ENCODE measurements at places on chromosomes 2 and 18.

- DNase-seq = no peak
Measured at GRCh38 chr2:2828774-2829368, 497.8 kb upstream of the MYT1L start.

GRCh38 chr2:236472720-236473495 is 96.7 kb upstream of the ACKR3 start:
- DNase-seq = no peak

- peak; percentile 53 for DNase-seq
Measured at GRCh38 chr2:199457147-199458008, at the start of gene SATB2. Gene SATB2 (minus strand): TSS chr2:199457939. CDS start chr2:199456037, 1,902 bp downstream.

- DNase-seq = no peak
Measured at GRCh38 chr18:48002933-48003365, 72.5 kb upstream of the SMAD2 start.

DNA sequence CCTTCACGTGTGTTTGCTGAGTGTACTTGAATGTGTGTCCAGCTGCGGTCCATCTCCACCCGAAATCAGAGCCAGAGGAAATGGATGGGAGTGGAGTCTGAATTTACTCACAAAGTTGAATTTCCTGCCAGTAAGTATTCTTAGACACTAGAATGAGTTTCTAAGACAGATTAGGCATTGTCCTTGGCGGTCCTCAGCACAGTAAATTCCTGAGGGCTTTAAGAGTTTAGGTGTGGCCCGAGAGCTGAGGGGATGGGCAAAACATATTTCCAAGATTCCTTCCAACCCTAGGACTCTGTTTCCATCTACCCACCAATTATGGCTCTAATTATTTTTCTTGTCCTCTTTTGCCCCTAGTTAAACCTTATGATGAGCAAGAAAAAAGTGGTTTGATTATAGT is 90.3 kb upstream of the PHLPP1 start:
- no peak for DNase-seq

DNA sequence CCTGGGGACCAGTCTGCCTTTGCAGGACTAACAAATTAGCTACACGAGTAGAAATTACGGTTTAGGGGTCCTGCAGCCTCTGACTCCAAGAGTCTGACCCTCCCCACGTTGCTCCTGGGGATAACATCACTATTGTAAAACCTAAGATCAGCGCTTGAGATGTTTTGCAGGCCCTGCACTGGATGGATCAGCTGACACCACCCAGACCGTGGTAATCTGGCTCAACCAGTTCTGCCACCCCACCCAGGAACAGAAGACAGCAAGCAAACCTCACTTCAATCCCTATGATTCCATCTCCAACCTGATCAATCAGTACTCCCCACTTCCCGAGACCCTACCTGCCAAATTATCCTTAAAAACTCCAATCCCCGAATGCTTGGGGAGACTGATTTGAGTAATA is 31.7 kb downstream of the NGEF start:
- DNase-seq = no peak

DNA sequence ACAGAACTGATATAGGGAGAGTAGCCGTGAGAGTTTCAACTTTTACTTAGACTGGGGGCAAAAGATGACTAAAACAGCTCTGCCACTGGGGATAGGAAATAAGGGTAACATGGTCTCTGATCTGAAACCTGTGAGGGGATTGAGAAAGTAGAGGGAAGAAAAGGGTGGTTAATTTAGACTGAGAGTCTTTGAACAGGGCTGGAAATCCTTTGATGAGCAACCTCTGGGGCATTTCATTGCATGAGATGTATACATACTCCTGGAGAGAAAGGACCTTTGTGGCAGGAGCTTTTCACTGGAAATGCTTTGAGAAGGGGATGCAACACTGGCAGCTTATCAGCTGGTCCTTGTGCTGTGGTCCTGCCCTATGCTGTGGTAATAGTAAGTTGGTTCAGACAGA is 9.4 kb downstream of the GALNT1 start:
- DNase-seq = no peak

- DNase-seq = no peak
Measured at GRCh38 chr2:210616074-210616473, 59.7 kb downstream of the CPS1 start.

- peak; percentile 53 for DNase-seq
Measured at GRCh38 chr2:233329489-233330135, 22.0 kb downstream of the SAG start.

DNA sequence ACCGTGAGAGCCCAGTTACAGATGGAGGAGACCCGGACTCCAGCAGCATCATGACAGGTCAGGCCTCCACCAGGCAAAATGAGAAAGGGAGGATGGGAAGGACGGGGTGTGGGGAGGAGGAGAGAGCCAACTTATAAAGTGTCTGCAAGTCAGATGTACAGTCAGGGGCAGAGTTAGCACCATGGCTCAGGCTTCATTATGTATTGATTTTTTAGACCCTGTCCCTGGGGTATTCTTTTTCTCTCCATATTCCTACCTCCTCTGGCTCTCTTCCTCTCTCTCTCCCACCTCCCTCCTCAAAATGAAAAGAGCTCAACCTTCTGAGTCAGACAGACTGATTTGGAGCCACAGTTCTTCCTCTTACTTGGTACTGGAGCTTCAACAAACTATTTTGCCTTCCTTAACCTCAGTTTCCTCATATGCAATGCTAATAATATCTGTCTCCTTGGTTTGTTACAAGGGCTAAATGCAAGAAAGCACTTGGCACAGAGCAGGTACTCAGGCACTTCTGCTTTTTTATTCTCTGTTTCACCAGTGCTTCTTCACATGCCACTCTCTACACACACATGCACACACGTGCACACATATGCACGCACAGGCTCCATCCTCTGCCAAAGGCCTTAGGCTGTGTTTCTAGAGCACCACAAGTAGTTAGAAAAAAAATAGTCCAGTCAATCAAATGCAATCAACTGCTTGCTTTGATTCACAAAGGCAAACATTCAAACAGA is 92.3 kb upstream of the PKDCC start:
- DNase-seq = no peak

DNA sequence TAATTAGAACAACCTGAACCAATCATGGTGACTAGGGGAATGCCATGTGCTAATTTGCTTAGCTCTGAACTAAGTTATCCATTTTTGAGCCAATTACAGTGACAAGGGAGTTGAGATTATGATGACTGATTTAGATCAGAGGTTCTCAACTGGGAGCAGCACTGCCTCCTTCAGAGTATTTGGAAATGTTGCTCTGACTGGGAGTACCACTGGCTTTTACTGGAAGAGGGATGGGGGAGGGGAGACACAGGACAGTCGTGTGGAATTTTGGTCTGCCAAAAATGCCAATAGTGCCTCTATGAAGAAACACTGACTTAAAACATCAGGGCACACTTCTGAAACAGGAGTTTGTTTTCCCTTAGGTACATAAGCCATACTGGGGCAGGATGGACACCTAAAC is 48.1 kb upstream of the VPS54 start:
- DNase-seq = no peak

DNA sequence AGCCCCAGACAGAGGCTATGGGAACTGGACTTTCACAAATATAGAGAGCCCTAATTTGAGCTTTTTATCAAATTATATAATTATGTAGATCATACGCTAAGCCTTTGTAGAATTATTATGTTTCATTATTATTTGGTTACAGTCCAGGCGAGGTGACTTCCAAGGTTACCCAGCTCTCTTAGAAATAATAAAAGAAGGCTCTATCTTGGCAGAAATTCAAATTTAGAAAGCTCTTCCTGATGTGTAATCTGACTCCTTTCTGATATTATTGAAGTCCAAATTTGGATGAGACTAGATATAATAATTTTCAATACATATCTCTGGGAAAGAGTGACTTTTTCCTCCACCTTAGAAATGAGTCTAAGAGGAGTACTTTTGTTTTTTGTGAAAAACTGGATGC is 4.8 kb upstream of the SLC38A11 start:
- DNase-seq = peak; percentile 7

DNA sequence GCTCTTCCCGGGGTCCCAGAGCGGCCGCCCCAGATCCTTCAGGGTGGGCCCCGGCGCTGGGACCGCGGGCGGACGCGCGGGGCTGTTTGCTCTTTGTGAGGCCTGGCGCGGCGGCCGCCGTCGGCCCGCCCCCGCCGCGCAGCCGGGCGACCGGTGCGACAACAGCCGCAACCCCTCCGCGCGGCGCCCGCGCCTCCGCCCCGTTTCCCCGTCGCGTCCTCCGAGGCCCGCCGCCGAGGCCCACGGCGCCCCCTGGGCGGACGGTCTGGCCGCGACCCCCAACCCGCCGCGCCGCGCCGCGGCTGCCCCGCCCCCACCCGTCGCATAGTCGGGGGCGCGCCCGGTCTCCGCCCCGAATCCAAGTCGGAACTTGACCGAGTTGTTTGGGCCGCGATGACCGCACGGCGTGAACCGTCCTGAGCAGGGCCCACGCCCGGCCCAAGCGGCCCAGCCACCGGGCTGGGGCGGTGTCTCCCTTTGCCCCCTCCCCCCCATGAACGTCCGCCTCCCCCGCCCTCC is 448 bp downstream of the YPEL5 start:
- no peak for DNase-seq

DNA sequence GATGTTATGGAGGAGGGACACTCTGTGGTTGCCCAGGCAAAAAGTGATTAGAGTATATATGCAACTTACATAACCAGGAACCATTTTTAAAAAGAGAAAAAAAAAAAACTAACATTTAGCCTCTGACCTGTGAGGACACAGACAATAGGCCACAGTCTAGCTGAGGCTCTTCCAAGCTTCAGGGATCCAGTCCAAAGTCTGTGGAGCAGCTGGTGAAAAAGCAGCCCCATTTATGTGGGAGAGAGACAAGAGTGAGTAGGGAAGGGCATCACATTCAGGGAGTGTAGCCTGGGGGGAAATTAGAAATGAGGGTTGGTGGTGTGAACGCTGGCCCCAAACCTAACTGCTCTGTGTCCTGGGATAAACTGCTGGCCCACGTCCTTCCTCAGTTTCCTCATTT is 122.8 kb downstream of the MYO5B start:
- DNase-seq = no peak

- DNase-seq = no peak
Measured at GRCh38 chr2:181738563-181738962, 58.2 kb upstream of the NEUROD1 start.

GRCh38 chr18:79855147-79855933 is 57.6 kb downstream of the KCNG2 start:
- no peak for DNase-seq

DNA sequence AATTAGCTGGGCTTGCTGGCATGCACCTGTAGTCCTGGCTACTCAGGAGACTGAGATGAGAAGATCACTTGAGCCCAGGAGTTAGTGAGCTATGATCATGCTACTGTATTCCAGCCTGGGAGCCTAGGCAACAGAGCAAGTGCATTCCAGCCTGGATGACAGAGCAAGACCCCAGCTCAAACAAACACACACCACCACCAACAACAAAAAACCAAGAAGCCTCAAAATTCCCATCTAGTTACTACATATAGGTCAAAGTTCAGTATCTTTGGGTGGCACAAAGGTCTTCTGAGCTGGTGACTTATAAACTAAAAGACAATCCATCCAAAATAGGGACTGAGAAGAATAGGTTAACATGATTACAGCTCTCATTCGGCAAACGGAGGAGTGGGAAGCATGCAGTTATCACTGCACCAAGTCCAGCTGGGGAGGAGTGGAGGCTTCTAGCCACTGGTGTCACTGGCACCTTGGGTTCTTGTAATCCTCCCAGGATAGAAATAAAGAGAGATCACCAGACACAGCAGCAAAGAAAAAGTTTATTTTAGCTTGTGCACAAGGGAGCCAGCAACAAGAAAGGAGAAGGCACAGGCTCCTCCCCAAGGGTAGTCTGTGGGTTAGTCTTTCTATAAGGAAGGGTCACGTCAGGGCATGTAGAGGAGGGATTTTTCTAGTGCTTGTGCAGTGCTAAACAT is 57.4 kb downstream of the SH2D6 start:
- DNase-seq = no peak

GRCh38 chr2:31270822-31271231 is 36.9 kb downstream of the EHD3 start:
- no peak for DNase-seq

DNA sequence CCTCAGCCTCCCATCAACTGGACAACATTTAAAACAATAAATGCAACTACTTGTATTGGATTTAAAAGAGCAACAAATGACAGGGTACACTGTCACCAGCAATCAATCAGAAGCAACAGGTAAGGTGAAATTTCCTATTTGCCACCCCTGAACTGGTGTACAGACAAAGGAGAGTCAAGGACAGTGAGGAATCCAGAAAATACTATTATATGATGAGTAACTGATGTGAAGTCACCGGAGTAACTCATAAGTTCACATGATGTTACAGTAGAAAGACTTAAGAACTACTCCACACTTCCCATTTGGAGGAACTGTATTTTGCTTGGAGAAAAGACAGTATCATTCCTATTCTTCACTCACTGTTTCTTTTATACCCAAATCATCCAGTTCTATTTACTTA is 4.1 kb upstream of the STAT1 start:
- DNase-seq = no peak

- peak; percentile 91 for DNase-seq
Measured at GRCh38 chr2:222860740-222861410, at the start of gene ACSL3. Gene ACSL3 (plus strand): TSS chr2:222861036. CDS start chr2:222908773, 47,737 bp downstream.

DNA sequence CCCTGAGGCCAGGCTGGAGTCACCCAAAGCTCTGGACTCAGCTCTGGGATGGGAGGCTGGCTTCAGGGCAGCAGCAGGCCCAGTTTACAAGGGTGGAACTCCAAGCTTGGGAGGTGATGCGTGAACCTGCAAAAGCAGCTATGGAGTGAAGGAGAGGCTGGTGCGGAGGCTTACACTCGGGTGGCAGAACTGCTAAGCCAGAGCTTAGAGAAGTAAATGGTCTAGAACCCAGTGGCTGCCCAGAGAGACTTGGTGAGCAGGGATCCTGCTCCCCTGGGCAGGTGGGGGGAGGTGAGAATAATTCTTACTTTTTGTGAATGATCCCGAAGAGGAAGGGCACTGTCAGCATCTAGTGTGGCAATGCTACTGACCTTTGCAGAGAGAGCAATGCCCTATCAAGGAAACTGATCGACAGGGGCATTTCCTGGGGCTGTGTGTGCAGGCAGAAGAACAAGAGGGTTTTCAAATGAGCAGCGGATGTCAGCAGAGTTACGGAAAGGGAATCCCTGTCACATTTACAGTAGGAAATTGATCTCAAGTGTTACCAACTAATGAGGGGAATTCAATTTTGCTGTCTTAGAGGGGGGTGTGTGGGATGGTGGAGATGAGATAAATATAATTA is 80.4 kb downstream of the TGFA start:
- no peak for DNase-seq

- DNase-seq = no peak
Measured at GRCh38 chr2:149410701-149411484, 80.5 kb downstream of the LYPD6 start.

- DNase-seq = no peak
Measured at GRCh38 chr2:85189606-85190270, 56.5 kb downstream of the TCF7L1 start.

All from NCI-H1092 (cell line).